Dermis blood vessel endothelial cell (primary cell): ENCODE measurements at places on chromosomes 5 and 9. TPM values are rescaled to one million over a fixed set of nuclear protein-coding genes. Genes with fewer than 3 reads are reported as not detected.

NEK6 gene
- total RNA-seq = 18.7 and 25.6 TPM in 2 replicates

ACSL6 gene
- total RNA-seq = 0.09 and 0.17 TPM in 2 replicates

IL7R gene
- total RNA-seq = 0.51 and 2.2 TPM in 2 replicates

QRFP gene
- not detected in 2 replicates for total RNA-seq

TAF11L5 gene
- not detected in 2 replicates for total RNA-seq

IRGM gene
- total RNA-seq = not detected in 2 replicates

IGFBPL1 gene
- 0.17 and 0.23 TPM in 2 replicates for total RNA-seq

HACD4 gene
- total RNA-seq = 0.51 and 0.56 TPM in 2 replicates

PGM5 gene
- 110 and 128 TPM in 2 replicates for total RNA-seq

GRCh38 chr5:178370102-178370501, 137.5 kb upstream of the PHYKPL start:
- no peak for DNase-seq

DNA sequence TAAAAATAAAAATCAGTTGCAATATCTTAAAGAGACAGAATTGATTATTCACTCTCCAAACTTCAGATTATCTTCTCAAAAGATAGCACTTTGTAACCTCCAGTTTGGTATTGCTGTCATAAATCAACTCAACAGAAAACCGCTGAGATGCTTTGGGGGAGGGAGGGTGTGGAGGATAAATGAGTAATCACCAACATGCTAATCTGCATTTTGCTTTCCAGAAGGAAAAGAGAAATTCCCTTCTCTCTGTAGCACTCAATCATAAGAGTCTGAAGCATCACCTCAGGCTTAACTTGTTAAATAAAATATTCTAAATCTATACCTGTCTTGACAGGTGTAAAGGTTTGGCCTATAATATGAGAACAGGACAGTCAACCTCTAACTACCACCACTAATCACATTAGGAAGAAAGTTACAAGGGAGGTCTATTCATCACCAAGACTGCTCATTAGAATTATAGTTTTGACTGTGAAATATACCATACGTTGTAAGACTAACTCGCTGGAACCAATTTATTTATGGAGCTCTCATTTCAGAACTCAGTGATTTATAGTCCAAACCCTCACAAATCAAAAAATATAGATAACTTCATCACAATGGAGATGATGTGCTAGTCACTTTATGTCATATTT, 89.0 kb downstream of the PIK3R1 start:
- no peak for DNase-seq

DNA sequence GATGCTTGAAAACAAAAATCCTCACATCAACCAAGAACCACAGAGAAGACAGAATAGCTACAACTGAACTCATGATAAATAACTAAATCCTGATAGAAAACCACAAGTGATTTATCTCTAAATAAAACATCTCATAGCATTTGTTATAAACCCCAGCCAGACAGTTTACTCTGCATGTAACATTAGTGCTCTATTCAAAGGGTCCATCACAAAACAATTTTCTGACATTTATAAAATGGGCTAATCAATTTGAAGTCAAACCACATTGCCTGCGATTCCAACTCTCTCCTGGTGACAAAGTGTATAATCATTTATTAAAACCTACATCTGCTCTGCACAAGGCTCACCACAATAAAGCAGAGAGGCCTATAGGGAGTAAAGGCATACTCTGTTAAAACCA, 49.8 kb downstream of the UIMC1 start:
- no peak for DNase-seq

DNA sequence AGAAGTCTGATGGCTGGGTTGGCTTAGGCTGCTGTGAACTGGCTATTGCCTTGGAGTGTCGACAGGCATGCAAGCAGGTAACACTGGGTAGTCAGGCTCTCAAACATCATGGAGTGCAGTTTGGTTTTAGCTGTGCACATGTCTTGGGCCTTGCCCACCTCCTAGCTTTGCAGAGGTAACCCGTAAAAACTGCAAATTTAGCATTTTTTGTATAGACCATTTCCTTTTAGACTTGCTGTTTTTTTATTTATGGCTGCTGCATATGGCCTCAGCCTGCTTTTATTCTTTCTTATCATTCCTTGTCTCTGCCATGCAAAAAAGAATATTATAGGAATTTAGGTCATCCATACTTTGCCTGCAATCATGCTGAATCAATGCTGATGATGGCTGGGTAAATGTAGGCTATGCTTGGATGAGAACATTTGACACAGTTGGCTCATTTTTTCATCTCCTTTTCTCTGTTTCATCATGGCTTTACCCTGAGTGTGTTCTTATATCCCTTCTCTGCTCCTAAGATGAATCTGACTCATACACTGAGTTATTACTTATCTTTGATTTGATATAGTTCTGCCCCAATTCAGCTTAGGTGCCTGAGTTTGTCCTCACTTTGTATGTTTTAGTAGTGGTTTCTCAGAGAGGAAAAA, 27.2 kb downstream of the RECK start:
- DNase-seq = no peak

GRCh38 chr9:70880535-70880934, 240.9 kb downstream of the TRPM3 start:
- no peak for DNase-seq

- DNase-seq = no peak
Measured at GRCh38 chr5:143004361-143005145, 234.4 kb downstream of the ARHGAP26 start.

DNA sequence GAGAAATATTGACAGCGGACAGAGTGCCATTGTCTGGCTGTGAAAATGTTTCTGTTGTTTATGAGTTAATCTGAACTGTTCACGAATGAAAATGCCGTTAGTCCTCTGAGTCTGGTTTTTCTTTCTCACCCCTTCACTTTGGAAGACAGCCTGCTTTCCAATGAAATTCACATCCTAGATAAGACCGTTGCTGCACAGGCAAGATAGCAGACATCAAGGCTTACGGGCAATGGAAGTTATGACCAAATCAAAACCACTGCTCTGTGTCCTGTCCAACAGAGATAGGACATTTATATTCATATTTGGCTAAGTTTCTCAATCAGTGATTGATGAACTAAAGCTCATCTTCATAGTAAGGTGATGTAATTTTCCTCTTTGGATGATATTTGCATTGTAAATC, 180.0 kb upstream of the DMAC1 start:
- no peak for DNase-seq

GRCh38 chr5:14702238-14702839, 37.8 kb downstream of the OTULIN start:
- DNase-seq = no peak

GRCh38 chr9:127358023-127358535, 38.9 kb upstream of the SLC2A8 start:
- DNase-seq = no peak

GRCh38 chr9:137678202-137678601, 59.4 kb downstream of the EHMT1 start:
- no peak for DNase-seq

DNA sequence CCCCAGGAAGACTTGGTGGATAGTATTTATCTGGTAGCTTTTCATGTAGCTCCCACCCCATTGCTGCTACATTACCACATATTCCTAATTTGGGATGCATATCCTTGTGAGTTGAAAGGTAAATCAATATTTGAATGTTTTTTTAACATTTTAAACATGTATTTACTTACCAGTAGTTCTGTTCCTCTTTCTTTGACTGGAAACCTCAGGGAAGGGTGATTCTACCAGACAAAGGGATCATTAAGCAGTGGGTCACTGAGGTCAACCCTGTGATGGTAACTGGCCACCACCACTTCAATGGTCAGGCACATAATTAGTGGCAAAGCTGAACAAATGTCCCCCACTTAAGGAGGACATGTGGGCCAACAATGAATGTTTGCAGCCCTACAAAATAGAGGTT, 27.2 kb upstream of the KLF9 start:
- no peak for DNase-seq

DNA sequence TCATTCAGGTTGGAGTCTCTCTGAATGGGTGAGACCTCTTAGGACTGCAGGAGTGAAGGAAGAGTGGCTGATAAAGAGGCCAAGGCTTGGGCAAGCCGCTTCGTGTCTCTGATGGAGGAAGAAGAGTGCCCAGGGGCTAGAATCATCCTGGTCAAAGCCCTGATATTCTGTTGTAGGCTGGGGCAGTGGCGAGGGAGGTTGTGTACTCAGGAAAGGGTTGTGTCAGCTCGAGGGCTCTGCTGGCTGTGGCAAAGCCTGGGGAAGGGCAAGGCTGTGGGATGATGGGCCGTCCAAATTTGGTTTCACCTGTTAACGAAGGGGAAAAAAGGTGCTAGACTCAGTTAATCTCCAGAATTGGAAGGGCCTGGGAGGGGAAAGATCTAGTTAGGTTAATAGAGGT, 2.4 kb upstream of the TRMT10B start:
- no peak for DNase-seq

DNA sequence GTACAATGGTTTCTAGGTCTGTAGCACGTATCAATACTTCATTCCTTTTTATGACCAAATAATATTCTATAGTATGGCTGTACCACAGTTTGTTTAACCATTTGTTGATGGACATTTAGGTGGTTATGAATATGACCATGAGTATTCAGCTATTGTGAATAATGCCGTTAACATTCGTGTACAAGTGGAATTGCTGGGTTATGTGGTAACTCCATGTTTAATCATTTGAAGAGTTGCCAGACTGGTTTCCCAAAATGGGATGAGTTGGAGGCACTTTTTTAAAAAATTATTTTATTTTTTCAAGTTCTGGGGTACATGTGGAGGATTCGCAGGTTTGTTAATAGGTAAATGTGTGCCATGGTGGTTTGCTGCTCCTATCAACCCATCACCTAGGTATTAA, 4.6 kb downstream of the SNX2 start:
- no peak for DNase-seq

- DNase-seq = no peak
Measured at GRCh38 chr9:72721067-72721466, 199.7 kb downstream of the TMC1 start.

- DNase-seq = no peak
Measured at GRCh38 chr5:120874081-120874862, 410.2 kb downstream of the PRR16 start.

GRCh38 chr5:90740244-90740799, 181.7 kb downstream of the ADGRV1 start:
- no peak for DNase-seq

DNA sequence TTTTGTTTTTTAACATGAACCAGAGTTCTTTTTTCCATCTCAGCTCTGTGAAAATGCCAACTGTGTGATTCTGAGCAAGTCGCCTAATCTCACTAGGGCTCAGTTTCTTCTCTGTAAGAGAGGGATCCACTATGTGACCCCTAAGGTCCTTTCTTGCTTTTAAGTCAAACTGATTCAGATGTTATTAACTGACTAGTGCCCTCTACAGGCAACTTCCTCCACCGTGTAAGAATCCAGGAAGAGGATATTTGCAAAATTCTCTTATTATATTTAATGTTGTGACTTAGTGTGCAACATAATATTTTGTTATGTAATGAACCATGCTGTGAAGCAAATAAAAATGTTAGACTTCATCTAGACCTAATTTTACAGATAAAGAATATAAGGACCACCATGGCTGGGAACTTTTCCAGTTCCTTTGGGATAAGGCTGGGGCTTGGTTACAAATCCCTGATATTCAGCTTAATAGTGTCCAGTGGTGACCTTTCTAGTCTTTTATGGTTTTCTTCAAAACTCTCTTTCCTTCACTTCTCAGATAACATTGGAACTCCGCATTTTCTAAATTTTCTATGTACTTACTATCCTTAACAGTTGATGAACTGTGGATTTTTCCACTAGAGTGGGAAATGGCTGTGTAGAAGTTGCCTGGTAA, 244.7 kb downstream of the PIK3R1 start:
- peak; percentile 82 for DNase-seq

DNA sequence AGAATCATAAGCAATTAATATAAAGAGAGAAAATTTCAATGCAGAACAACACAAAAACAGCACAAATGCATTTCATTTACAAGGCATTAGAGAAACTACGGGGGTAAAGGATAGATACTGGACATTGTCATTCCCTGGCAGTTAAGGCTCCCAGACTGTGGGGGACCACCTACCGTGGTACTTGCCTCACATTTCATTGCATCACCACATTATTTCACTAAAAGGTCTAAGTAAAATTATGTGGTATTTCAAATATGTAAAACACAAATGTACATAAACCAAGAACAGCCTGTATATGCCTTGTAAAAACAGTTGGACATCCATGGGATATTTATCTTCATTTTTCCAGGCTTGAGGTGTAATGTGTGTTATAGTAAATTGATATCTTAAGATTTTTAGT, 571.2 kb upstream of the ZNF462 start:
- DNase-seq = no peak

- DNase-seq = no peak
Measured at GRCh38 chr5:135157421-135158313, 123.6 kb upstream of the PITX1 start.
